Natural killer cell (primary cell): ENCODE measurements at places on chromosomes 7 and 10.

GRCh38 chr7:129707910-129708499, 96.5 kb downstream of the NRF1 start:
- no peak for DNase-seq
- H3K27me3 ChIP-seq: no peaks in the 10 kb centered on the region
- H3K4me3 ChIP-seq: no peak overlapping the region
- peaks cover 37% of the 10 kb centered on the region for H3K36me3 ChIP-seq

GRCh38 chr7:142443216-142444010, 185.6 kb upstream of the PRSS58 start:
- no peaks in the 10 kb centered on the region for H3K36me3 ChIP-seq
- no peak overlapping the region for H3K4me3 ChIP-seq
- H3K27me3 ChIP-seq: no peaks in the 10 kb centered on the region
- H3K27ac ChIP-seq: no peak overlapping the region
- peaks cover 6% of the 10 kb centered on the region for H3K4me1 ChIP-seq

DNA sequence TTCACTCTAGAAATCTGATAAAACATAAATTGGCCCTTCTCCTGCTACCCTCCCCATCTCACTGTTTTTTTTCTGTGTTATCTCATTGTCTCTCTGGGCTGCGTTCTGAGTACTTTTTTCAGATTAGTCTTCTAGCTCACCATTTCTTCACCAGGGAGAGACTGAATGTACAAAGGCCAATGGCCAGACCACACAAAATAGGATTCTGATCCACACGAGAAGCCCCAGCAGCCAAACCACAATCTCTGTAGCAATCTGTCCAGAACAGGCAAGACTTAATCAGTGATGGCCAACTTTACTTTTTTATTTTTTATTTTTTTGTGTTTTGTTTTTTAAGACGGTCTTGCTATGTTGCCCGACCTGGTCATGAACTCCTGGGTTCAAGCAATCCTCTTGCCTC, 55.9 kb upstream of the PAPSS2 start:
- no peaks in the 10 kb centered on the region for H3K27me3 ChIP-seq
- no peaks in the 10 kb centered on the region for H3K36me3 ChIP-seq
- no peak overlapping the region for H3K4me3 ChIP-seq
- no peak overlapping the region for H3K27ac ChIP-seq
- no peak for DNase-seq

GRCh38 chr10:46543466-46544377, 12.7 kb downstream of the GPRIN2 start:
- H3K4me1 ChIP-seq: peaks cover 8% of the 10 kb centered on the region
- no peak overlapping the region for H3K27ac ChIP-seq
- H3K36me3 ChIP-seq: no peaks in the 10 kb centered on the region
- H3K27me3 ChIP-seq: peaks cover 13% of the 10 kb centered on the region

- no peaks in the 10 kb centered on the region for H3K4me1 ChIP-seq
- H3K36me3 ChIP-seq: no peaks in the 10 kb centered on the region
- no peak overlapping the region for H3K27ac ChIP-seq
- no peak overlapping the region for H3K4me3 ChIP-seq
- no peaks in the 10 kb centered on the region for H3K27me3 ChIP-seq
- DNase-seq: no peak
Measured at GRCh38 chr10:26952094-26952493, 91.3 kb upstream of the ABI1 start.

- no peak for DNase-seq
- H3K4me1 ChIP-seq: no peaks in the 10 kb centered on the region
- no peak overlapping the region for H3K4me3 ChIP-seq
- no peak overlapping the region for H3K27ac ChIP-seq
- no peaks in the 10 kb centered on the region for H3K36me3 ChIP-seq
Measured at GRCh38 chr7:132066761-132067171, 509.5 kb downstream of the PLXNA4 start.

DNA sequence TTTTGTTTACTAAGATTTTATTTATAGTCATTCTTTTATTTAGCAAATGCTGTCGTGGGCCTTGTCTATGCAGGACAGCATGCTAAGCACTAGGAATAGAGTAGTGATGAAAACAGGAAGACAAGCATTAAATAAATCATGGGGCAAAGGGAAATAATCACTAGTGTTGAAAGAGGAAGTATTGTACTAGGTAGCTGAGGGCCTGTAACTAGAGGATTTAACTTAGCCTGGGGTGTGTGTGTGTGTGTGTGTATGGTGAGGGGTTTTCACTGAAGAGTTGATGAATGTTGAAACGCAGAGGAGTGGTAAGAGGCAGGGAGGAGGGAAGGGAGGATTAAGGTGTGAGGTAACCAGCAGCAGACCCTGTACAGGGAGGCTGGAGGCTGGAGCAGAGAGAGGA, 446.4 kb downstream of the SDK1 start:
- no peak for DNase-seq
- no peak overlapping the region for H3K27ac ChIP-seq
- no peaks in the 10 kb centered on the region for H3K36me3 ChIP-seq
- H3K4me3 ChIP-seq: no peak overlapping the region

DNA sequence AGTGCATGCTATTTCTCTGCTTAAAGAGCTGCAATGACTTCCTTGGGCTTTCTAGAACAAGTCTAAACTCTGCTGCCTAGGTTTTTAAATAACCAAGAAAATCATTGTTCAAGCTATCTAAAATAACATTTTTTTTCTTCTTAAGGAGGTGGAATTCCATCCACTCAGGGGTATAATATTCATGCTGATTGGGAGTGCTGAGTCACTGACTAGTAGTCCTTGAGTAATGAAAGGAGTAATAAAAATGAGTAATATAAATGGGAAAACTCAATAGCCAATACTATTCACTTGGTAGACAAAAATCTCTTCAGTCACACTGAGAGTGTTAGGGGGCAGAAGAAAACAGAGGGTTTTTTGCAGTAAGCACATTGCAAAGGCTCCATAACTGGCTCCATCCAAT, 72.0 kb downstream of the GFRA1 start:
- H3K27me3 ChIP-seq: no peaks in the 10 kb centered on the region
- H3K27ac ChIP-seq: no peak overlapping the region
- H3K4me1 ChIP-seq: no peaks in the 10 kb centered on the region
- no peak for DNase-seq
- H3K36me3 ChIP-seq: no peaks in the 10 kb centered on the region
- H3K4me3 ChIP-seq: no peak overlapping the region

GRCh38 chr10:100508691-100509150, 10.9 kb downstream of the SEC31B start:
- DNase-seq: peak; percentile 85
- H3K27me3 ChIP-seq: no peaks in the 10 kb centered on the region
- H3K4me3 ChIP-seq: no peak overlapping the region
- H3K36me3 ChIP-seq: peaks cover 20% of the 10 kb centered on the region
- peaks cover 31% of the 10 kb centered on the region for H3K4me1 ChIP-seq

- H3K27ac ChIP-seq: no peak overlapping the region
- no peaks in the 10 kb centered on the region for H3K4me1 ChIP-seq
- H3K4me3 ChIP-seq: no peak overlapping the region
- no peaks in the 10 kb centered on the region for H3K27me3 ChIP-seq
- no peak for DNase-seq
Measured at GRCh38 chr7:113268757-113269156, 150.4 kb upstream of the SMIM30 start.

DNA sequence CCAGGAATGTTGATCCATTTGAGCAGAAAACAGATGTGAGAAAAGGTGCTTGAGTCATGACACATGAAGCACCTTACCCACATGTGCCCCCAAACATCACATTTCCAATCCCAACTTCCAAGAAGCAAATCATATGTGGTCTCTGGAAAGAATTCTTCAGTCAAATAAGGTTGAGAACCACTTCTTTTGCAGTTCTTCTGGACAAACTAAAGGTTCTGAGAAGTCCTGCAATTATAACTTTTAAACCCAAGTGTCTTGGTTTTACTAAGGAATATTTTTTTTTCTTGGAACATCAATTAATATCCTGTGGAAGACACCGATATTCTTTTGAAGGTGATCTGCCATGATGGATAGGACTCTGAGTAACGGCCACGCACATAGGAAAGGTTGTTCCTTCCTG, 151.3 kb downstream of the MYOF start:
- H3K4me3 ChIP-seq: no peak overlapping the region
- no peaks in the 10 kb centered on the region for H3K36me3 ChIP-seq
- no peaks in the 10 kb centered on the region for H3K27me3 ChIP-seq
- H3K4me1 ChIP-seq: no peaks in the 10 kb centered on the region
- H3K27ac ChIP-seq: no peak overlapping the region

DNA sequence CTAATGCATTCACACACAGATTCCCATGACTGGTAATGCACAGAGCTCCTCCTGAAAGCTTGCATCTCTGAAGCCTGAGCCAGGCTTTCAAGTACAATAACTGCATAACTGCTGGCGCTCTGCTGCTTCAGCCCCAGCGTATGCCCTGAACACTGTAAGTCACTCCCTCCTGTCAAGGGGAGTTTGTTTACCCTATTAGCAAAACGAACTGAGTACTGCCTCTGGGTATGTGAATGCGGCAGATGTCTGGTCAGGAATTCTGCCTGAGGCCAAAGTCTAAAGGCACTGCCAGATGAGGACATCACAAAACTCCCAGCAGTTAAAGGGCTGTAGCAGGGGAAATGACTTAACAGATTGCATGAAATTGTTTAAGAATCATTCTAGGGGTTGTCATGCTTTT, 97.7 kb downstream of the NRCAM start:
- H3K4me3 ChIP-seq: no peak overlapping the region
- no peaks in the 10 kb centered on the region for H3K27me3 ChIP-seq
- H3K4me1 ChIP-seq: no peaks in the 10 kb centered on the region
- H3K27ac ChIP-seq: no peak overlapping the region

GRCh38 chr10:97128516-97129154, 57.1 kb downstream of the SLIT1 start:
- H3K4me3 ChIP-seq: no peak overlapping the region
- no peaks in the 10 kb centered on the region for H3K27me3 ChIP-seq
- no peaks in the 10 kb centered on the region for H3K4me1 ChIP-seq
- no peak overlapping the region for H3K27ac ChIP-seq
- H3K36me3 ChIP-seq: no peaks in the 10 kb centered on the region
- no peak for DNase-seq

- H3K36me3 ChIP-seq: no peaks in the 10 kb centered on the region
- H3K4me1 ChIP-seq: no peaks in the 10 kb centered on the region
- H3K4me3 ChIP-seq: no peak overlapping the region
- DNase-seq: no peak
- H3K27me3 ChIP-seq: no peaks in the 10 kb centered on the region
Measured at GRCh38 chr7:148201992-148202391, 388.6 kb upstream of the C7orf33 start.

DNA sequence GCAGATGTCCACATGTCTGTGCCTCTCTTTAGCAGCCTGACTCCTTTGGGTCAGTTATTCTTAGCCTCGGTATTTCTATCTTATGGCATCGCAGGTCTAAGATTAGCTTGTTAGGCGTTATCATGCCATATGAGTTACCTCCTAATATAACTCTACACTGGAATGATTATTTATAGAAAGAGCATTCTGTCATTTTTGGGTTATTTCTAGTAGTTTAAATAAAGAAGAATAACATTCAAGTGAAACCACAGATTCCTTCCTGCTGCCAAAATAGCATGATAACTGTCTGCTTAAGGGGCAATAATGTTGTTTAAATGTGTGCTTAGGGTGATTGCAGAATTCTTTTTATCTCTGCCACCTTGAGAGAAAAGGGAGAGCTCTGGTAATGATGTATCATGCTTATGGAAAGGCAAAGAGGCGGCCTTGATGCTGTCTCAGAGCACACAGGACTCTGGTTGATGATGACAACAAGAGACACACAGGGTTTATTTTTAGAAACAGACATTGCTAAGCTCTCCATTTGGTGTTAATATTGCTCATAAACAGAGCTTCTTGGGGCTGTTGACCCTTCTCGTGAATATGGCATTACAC, 10.4 kb downstream of the HDAC9 start:
- no peaks in the 10 kb centered on the region for H3K36me3 ChIP-seq
- no peak for DNase-seq
- H3K27me3 ChIP-seq: no peaks in the 10 kb centered on the region
- H3K27ac ChIP-seq: peak overlapping the region; percentile 30
- no peaks in the 10 kb centered on the region for H3K4me1 ChIP-seq
- no peak overlapping the region for H3K4me3 ChIP-seq

DNA sequence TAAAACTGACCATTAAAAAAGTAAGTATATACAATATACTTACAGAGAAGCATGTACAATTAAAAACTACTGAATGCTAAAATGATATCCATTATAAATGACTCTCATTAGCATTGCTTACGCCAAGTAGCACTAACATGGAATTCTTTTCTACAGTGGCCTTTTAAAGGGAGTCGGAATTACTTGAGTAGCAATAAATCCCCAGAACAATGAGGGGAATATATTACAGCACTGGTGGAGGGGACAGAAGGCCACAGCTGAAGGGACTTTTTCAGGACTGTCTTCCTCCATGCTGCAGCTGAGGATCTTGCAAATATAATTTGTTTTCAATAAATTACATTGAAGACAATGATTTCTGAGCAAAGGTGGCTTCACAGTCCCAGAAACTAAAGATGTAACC, 97.0 kb downstream of the ALOX5 start:
- no peaks in the 10 kb centered on the region for H3K36me3 ChIP-seq
- DNase-seq: no peak
- H3K27me3 ChIP-seq: no peaks in the 10 kb centered on the region
- H3K4me1 ChIP-seq: peaks cover 8% of the 10 kb centered on the region

- no peaks in the 10 kb centered on the region for H3K4me1 ChIP-seq
- no peak overlapping the region for H3K27ac ChIP-seq
Measured at GRCh38 chr7:157897681-157898080, 560.9 kb downstream of the DNAJB6 start.

DNA sequence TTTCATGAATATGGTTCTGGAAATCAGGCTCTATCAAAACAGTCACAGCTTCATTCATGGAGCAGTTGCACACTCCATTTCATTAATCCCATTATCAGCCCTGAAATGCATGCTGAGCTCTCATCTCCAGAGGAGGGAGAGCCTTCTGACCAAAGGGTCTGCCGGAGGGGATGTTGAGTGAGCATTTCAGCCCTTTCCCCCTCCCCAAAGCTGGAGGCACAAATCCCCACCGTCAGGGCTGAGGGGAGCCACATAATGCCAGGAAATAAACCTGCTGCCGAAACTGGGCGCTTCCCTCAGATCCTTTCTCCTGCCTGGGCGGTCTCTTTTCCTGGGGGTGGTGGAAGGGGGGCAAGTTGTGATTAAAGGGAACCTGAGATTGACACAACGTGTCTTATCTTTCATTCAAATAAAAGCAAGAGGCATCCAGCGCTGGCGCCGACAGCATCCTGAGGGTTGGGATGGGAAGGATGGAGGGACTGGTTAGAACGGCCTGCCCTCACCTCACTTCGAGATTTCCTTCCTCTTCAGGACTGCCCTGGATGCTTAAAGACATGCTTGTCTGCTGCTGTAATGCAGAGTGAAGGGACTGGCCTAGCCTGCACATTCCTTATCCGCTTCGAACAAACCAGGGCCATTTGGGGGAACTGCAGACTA, 71.6 kb downstream of the TLL2 start:
- no peaks in the 10 kb centered on the region for H3K36me3 ChIP-seq
- H3K27ac ChIP-seq: no peak overlapping the region
- no peaks in the 10 kb centered on the region for H3K4me1 ChIP-seq
- no peak overlapping the region for H3K4me3 ChIP-seq

- H3K36me3 ChIP-seq: peaks cover 27% of the 10 kb centered on the region
- peak overlapping the region; percentile 92 for H3K4me3 ChIP-seq
- no peaks in the 10 kb centered on the region for H3K27me3 ChIP-seq
- peak overlapping the region; percentile 96 for H3K27ac ChIP-seq
- DNase-seq: no peak
- peaks cover 55% of the 10 kb centered on the region for H3K4me1 ChIP-seq
Measured at GRCh38 chr7:150686030-150686631, 625 bp downstream of the GIMAP2 start.

- no peaks in the 10 kb centered on the region for H3K36me3 ChIP-seq
- peaks cover 8% of the 10 kb centered on the region for H3K4me1 ChIP-seq
- no peak overlapping the region for H3K4me3 ChIP-seq
- DNase-seq: no peak
Measured at GRCh38 chr7:26278770-26279169, 12.9 kb upstream of the SNX10 start.
